ENCODE measurements at places on chromosomes 7 and 10.

- no peak for DNase-seq
Measured at GRCh38 chr7:151899513-151900360, 22.8 kb upstream of the PRKAG2 start.

DNA sequence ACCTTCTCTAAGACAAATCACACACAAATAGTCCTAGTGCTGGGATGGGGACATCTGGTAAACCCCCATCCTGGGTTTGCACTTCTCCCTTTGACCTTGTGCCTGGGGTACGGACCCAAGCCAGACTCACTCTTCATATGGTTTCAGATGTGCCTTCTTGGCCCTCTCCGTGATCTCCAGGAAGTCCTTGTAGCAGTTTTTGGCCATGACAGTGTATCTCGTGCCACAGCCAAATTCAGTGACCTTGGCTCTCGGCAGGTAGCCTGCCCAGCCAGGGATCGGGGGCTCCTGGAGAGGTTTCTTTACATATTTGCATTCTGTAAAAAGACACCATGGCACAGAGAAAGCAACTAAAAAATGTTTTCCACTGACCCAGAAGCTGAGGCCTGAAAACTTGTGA is 43.9 kb downstream of the PNLIPRP2 start:
- no peak for DNase-seq

DNA sequence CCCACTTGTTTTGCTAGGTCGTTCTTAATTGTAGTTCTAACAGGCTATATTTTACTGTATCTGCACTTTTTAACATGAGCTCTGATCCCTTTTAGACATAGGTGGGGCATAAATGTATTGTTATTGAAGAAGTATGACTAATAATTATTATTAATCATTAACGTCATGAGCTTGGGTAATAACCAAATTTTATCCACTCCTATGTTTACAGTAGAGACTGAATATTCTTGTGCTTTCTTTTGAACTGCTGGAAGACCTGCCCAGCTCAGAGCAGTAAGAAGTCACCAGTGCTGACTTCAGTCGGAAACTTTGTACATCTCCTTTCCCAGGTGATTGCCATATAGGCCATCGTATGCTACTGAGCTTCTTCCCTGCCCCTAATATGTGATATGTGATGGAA is 18.7 kb downstream of the PKD2L1 start:
- DNase-seq: no peak

DNA sequence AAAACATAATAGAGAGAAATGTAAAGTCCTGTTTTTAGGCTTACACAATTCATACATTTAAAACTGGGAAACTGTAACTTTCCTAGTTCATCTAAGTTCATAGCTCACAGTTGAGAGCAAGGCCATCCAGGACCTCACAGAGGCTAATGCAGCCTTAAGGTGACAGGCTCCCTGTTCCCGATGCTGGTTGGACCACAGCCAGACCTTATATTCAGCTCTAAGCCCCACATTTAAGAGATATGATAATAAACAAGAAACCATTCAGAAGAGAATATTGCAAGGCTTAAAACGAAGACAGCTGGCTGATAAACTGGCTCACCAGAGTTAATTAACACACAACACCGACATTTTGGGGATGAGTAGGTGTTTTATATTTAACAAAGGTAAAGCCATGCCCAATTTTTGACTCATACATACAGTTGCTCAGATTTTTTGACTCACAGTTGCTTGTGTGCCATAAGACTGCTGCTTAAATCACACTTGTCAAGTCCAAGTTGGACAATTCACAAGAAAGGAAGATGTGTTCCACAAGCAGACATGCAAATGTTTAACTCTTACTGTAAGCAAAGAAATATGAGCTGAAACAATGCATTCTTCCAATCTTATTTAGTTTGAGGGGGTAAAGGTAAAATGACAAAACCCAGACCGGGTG is 41.1 kb upstream of the TMEM213 start:
- peak; percentile 38 for DNase-seq

DNA sequence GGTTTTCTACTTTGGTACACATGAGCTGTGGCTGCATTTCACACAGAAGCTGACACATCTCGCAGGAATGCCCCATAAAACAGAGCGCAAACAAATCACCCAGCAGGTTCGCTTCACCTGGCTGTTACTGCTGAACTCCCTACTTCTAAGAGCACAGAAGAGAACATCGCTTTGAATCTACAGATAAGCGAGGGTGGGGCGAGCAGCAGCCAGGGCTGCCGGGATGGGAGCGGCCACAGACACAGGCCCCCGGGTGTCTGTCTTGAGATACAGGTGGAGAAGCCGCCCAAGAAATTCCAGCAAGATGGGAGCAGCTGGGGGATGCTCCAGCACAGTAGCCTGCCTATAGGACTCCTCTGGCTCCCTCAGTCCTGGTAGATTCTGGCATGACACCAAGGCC is 27.4 kb downstream of the OGDHL start:
- peak; percentile 25 for DNase-seq

DNA sequence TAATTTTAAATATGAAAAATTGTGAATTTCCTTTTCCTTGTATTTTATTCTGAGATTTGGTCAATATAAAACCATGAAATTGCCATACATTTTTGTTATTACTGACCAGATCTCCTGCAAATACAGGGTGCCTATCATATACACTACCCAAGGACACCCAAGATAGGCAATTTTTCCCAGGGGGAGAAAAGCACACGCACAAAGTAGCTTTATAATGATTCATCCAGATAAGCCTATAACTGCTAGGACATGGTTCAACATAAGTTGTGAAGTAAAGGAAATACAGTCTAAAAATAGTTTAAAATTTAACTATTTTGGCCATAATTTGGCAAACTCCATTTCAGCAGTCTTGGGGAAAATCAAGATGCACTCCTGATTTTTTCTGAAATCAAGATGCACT is 4.8 kb downstream of the RUFY2 start:
- DNase-seq: no peak

DNA sequence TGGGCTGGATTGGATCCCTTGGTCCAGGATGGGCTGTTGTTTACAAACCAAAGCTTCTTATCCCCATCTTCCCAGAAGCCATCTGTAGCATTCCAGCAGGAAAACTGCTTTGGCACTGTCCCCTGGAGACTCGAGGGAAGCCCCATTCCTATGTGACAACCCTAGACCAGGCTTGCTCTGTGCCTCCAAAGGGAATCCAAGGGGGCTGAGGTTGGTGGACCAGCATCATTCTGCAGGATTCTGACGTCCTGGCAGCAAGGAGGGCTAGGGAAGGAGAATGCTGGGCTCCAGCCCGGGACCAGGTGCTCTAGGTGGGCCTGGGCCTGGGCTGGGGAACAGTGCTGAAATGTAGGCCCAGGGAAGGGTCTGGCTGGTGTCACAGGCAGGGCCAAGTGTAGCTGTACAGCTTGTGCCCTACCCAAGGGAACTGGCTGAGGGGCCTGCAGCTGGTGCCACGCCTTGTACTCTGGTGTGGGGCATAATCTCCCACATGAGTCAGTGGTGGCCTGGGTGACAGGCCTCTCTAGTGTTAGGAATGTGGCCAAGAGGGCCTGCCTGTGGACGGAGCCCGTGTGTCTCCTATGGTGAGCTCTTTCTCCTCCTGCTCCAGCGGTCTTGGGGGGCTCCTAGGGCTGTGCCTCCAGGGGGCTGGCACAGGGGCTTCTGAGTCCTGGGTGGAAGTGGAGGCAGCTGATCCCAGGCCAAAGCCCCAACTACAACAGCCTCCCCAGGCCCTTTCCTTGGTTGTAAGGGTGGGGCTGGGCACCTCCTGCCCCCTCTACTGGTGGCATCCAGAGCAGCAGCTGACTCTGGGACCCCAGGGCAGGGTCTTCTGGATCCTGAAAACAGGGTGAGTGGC is 25.2 kb downstream of the TRIM8 start:
- DNase-seq: peak; percentile 66
